ENCODE measurements at places on chromosomes 11 and 22.
A peak's percentile ranks its signal among the peaks of the same experiment; 100 is the strongest.

DNA sequence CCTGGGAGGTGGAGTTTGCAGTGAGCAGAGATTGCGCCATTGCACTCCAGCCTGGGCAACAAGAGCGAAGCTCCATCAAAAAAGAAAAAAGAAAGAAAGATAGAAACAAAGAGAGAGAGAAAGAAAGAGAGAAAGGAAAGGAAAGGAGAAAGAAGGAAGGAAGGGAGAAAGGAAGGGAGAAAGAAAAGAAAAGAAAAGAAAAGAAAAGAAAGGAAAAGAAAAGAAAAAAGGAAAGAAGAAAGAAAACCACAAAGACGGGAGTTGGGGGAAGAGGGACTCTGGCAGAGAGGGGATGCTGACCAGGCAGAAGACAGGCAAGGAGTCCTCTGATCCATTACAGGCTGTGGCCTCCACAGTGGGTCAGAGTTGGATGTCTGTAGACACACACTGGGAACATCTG is 18.8 kb upstream of the SLCO2B1 start:
- DNase-seq, result no peak

GRCh38 chr11:63719987-63720386 is 38.7 kb downstream of the RTN3 start:
- no peak for DNase-seq

GRCh38 chr11:59999691-60000090 is 17.3 kb upstream of the OOSP4B start:
- DNase-seq, result no peak

DNA sequence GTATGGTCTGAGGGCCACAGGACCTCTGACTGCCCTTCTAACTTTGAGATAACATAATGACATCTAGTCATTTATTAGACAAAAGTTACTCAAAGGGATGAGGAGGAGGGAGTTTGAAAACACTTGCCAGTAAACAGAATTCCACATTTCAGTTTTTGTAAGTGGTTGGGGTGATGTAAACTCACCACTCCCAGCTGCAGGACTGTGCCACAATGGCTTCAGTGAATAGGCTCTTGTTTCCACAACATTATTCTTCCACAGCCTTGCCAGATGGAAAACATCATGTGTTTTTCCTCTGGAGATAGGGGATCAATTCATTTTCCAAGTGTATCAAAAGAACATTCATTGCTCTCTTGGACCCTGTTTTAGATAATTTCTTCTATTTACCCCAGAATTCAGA is 147.2 kb upstream of the BDNF start:
- DNase-seq, result no peak

DNA sequence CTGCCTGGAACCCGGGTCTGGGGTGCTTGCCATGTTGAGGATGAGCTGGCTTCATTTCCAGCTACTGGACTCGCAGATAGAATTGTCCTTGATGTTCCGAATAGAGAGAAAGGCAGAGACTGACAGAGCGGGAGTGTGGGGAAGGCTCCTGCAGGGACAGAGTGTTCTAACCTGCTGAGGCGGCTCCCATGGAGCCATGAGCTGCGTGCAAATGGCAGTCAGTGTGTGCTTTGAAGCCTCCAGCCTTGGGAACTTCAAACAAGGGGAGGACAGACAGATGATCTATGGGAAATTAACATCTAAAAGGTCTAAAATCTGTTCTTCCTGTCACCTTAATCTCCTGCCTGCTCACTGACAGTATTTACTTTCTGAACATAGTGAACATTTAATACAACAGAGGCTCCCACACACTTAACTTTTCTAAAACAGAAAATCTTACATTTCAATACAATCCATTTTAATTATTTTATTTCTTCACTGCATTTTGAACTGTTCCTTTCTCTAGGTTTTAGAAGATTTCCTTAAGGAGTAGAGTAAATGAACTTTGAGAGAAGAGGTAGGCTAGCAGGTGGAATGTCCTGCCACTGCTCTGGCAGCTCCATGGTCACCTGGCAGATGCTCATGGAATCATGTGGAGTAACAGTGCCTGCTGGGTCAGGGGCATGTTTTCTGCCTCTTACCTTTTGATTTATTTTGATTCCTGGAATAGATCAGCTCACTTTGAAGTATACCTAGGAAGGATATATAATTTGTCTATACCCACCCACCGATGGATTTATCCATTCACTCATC is 481.7 kb downstream of the NTM start:
- no peak for DNase-seq

GRCh38 chr11:88520391-88520790 is 182.9 kb upstream of the CTSC start:
- no peak for DNase-seq

GRCh38 chr11:132099692-132100091 is 729.3 kb downstream of the NTM start:
- DNase-seq, result no peak

DNA sequence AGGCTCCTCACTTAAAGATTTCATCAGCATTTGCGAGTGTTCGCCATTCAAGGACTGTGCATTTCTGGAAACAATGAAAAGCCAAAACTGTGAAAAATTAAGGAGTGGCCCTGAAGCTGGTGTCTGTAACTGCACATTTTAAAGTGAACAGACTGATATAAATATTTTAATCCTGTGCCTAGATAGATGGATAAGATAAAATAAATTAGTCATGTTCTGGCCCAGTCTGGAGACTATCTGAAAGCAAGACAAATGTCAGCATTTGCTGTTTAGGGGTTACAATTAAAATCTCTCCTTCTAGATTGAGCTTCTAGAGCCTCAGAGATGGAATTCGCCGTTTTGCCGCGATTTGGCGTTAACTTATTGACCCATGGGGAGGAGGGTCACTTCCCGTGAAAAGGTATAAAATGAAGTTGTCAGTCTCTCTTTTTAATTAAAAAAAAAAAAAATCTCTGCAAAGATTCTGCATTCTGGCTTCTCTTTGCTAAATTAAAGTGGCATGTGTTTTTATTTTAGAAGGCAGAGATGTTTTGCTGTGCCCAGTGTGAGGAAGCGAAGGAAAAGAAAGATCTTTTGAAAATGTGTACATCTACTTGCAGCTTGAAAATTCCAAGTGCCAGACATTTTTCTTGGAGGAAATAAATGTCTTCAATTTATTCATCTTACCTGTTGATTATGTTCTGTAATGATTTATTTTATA is 79.7 kb upstream of the WNT7B start:
- no peak for DNase-seq

- no peak for DNase-seq
Observed at GRCh38 chr11:115338476-115338875, 165.7 kb downstream of the CADM1 start.

GRCh38 chr11:107547961-107548360 is 17.6 kb downstream of the ALKBH8 start:
- DNase-seq, result no peak

GRCh38 chr11:23353611-23354010 is 493.3 kb upstream of the CCDC179 start:
- no peak for DNase-seq

DNA sequence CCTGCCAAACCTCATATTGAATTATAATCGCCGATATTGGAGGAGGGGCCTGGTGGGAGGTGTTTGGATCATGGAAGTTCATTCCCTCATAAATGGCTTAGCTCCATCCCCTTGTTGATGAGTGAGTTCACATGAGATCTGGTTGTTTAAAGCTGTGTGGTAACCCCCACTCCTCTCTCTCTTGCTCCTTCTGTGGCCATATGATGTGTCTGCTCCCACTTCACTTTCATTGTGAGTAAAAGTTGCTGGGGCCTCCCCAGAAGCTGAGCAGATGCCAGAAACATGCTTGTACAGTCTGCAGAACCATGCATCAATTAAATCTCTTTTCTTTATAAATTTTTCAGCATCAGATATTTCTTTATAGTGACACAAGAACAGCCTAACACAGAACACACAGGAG is 929.0 kb upstream of the FAT3 start:
- DNase-seq, result no peak

GRCh38 chr22:39349967-39350726 is at the start of gene SYNGR1:
Gene SYNGR1, plus strand, starts transcription at chr22:39349991. Its CDS starts 20 bp downstream, at chr22:39350011.
- DNase-seq, result peak; percentile 51

DNA sequence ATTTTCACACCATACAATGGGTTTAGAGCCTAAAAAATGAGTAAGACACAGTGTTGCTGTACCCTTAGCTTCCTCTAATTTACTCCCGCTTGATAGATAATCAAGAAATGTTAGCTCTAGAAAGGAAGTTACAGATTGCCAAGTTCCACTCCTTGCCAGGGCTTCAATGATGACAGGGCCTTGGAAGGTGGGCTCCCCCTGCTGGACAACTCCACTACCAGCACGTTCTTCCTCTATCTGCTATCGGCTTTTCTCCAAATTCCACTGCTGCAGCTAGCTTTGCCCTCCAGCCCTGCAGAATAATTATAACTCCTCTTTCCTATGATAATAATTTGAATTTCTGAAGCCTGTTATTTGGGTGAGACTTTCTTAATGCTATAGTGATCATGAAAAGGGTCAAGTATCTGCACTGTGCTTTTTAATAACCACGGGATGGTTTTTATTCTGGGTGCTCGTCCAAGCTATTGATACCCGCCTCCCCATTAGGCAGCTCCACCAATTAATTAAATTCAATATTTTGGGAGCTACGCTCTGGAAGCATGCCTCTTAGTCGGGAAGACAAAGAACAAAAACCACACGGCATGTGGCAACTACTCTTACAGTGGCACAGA is 9.0 kb downstream of the SYN3 start:
- DNase-seq, result peak; percentile 82

DNA sequence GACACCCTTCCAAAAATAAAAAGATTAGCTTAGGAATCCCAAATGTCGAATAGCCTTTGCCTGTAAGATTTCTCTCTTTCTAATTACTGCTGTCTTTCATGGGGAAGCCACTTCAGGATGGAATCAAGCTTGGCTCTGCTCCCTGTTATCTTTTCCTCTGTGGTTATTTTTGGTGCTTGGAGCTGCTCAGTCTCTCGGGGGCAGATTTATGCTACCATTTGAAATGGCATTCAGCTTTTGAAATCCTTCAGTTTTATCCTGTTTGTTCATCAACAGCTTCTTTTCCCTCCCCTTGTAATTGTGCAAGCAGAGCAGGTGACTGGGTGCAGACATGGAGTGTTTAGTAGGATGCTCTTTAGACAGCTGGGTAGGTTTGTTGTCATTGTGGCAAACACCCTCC is 111.0 kb downstream of the DBX1 start:
- DNase-seq, result no peak

- no peak for DNase-seq
Observed at GRCh38 chr11:31325160-31325559, 44.4 kb downstream of the DCDC1 start.

DNA sequence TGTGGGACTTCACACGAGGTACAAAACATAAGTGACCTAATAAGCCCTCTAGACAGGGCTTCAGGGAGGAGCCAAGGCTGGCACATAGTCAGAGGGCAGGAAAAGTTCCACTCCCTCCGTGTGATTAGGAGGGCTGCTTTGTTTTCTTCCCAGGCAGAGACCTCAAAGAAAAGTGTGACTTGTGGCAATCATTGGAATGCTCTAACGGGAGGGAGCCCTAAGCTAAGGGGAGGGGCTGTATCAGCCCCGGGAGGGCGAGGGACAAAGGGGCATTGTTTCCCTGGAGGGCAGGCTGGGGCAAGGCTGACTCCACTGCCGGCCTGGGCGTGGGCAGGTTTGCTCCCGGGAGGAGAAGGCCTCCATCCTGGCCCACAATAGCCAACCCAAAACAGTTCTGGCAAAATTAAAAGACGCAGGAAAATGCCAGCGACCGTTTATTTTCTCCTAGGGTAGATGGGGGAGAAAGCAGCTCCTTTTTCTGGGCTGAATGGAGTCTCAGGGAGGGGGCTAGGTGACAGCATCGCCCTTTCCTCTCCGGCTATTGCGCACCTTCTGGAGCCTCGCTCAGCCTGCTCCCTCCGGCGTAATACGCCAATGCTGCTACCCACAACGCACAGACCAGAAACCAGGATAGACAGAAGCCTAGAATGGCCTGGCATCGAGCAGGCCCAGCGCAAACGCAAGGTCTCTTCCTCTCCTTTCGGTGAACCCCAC is 60.2 kb downstream of the ENDOD1 start:
- peak; percentile 42 for DNase-seq
